ENCODE measurements at places on chromosomes 2 and 18. TPM values are rescaled to one million over a fixed set of nuclear protein-coding genes. Genes with fewer than 3 reads are reported as not detected.
A peak's percentile ranks its signal among the peaks of the same experiment; 100 is the strongest.

ATRAID gene
- total RNA-seq: 133 TPM

DNA sequence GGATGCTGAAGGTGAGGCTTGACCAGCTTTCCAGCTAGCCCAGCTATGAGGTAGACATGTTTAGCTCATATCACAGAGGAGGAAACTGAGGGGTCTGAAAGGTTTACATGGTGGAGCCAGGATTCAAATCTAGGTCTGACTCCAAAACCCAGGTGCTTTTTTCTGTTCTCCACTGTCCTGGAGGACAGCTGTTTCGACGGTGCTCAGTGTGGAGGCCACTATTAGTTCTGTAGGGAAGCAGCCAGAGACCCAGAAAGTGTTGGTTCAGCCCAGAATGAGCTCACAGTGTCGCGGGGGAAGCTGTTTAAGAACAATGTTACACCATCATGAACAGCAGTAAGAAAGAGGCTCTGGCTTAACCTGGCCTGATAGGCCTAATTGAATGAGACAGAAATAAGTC is 11.1 kb downstream of the PROC start:
- H3K27ac ChIP-seq: no peak overlapping the region
- no peak overlapping the region for H3K4me3 ChIP-seq
- no peaks in the 10 kb centered on the region for H3K4me1 ChIP-seq
- no peak for DNase-seq
- H3K27me3 ChIP-seq: no peaks in the 10 kb centered on the region

- DNase-seq: no peak
- no peaks in the 10 kb centered on the region for H3K4me1 ChIP-seq
- H3K36me3 ChIP-seq: no peaks in the 10 kb centered on the region
- no peak overlapping the region for H3K4me3 ChIP-seq
- no peak overlapping the region for H3K27ac ChIP-seq
Measured at GRCh38 chr2:150759106-150759505, 271.6 kb upstream of the RND3 start.

- H3K27me3 ChIP-seq: no peaks in the 10 kb centered on the region
- DNase-seq: no peak
- H3K4me3 ChIP-seq: no peak overlapping the region
- H3K4me1 ChIP-seq: no peaks in the 10 kb centered on the region
- no peaks in the 10 kb centered on the region for H3K36me3 ChIP-seq
Measured at GRCh38 chr2:172953970-172954852, 121.4 kb upstream of the MAP3K20 start.

DNA sequence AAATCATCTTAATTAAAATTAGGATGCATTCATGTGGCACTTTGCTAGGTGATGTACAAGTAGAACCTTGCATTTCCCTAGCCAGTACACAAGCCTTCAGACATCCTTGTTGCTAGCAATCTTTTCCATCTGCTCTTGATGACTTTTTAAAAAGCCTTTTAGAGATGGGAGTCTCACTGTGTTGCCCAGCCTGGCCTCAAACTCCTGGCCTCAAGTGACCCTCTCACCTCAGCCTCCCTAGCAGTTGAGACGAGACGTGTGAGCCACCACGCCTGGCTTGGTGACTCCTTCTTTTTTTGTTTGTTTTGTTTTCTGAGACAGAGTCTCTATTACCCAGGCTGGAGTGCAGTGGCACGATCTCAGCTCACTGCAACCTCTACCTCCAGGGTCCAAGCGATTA is 1.7 kb upstream of the CCDC88A start:
- no peaks in the 10 kb centered on the region for H3K27me3 ChIP-seq
- DNase-seq: no peak
- H3K36me3 ChIP-seq: no peaks in the 10 kb centered on the region
- H3K4me1 ChIP-seq: peaks cover 28% of the 10 kb centered on the region

GRCh38 chr2:199624958-199625357 is 167.2 kb upstream of the SATB2 start:
- no peaks in the 10 kb centered on the region for H3K27me3 ChIP-seq
- no peak overlapping the region for H3K4me3 ChIP-seq
- DNase-seq: no peak
- no peaks in the 10 kb centered on the region for H3K4me1 ChIP-seq
- no peak overlapping the region for H3K27ac ChIP-seq

- H3K36me3 ChIP-seq: no peaks in the 10 kb centered on the region
- H3K27ac ChIP-seq: no peak overlapping the region
- no peak overlapping the region for H3K4me3 ChIP-seq
- H3K27me3 ChIP-seq: no peaks in the 10 kb centered on the region
- no peak for DNase-seq
Measured at GRCh38 chr2:172345956-172346555, 81.3 kb upstream of the ITGA6 start.

CSRNP3 gene
- 6.1 TPM for total RNA-seq

GALNT3 gene
- 0.41 TPM for total RNA-seq

CCDC74B gene
- 3.9 TPM for total RNA-seq

- H3K4me3 ChIP-seq: no peak overlapping the region
- no peak overlapping the region for H3K27ac ChIP-seq
- H3K4me1 ChIP-seq: no peaks in the 10 kb centered on the region
Measured at GRCh38 chr2:136443661-136444060, 321.7 kb upstream of the THSD7B start.

GRCh38 chr2:70469435-70469834 is 84.2 kb downstream of the TGFA start:
- no peak for DNase-seq
- no peaks in the 10 kb centered on the region for H3K4me1 ChIP-seq
- no peak overlapping the region for H3K4me3 ChIP-seq
- H3K36me3 ChIP-seq: no peaks in the 10 kb centered on the region

TOGARAM2 gene
- 3.2 TPM for total RNA-seq

STAT4 gene
- 0.71 TPM for total RNA-seq

ACOXL gene
- total RNA-seq: not detected

DNA sequence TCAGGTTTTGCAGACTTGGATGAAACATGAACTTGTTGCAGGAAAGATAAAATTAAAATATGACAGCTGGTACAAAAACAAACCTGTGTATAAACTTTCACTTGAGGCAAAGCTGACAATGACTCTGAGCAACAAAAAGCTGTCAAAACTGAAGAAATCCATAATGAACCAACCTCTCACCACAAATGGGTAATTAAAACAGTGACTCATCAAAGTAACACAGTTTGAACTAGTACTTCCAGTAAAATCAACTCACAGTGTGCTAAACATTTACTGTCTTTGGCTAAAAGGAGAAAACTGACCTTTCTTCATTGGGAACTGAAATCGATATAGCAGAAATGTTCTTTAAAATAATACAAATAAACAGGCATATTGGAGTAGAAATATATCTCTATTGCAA is 209.7 kb downstream of the WDPCP start:
- no peak overlapping the region for H3K27ac ChIP-seq
- H3K27me3 ChIP-seq: no peaks in the 10 kb centered on the region
- H3K36me3 ChIP-seq: peaks cover 12% of the 10 kb centered on the region

RIT2 gene
- not detected for total RNA-seq

GRCh38 chr18:56083523-56084287 is 495.7 kb upstream of the TCF4 start:
- H3K36me3 ChIP-seq: no peaks in the 10 kb centered on the region
- DNase-seq: no peak
- H3K4me1 ChIP-seq: peaks cover 15% of the 10 kb centered on the region

- peak overlapping the region; percentile 30 for H3K27ac ChIP-seq
- no peak for DNase-seq
- no peaks in the 10 kb centered on the region for H3K36me3 ChIP-seq
- H3K4me1 ChIP-seq: peaks cover 37% of the 10 kb centered on the region
- H3K4me3 ChIP-seq: no peak overlapping the region
Measured at GRCh38 chr2:197170208-197170607, 140.4 kb downstream of the ANKRD44 start.

HOXD1 gene
- total RNA-seq: 0.41 TPM

DNA sequence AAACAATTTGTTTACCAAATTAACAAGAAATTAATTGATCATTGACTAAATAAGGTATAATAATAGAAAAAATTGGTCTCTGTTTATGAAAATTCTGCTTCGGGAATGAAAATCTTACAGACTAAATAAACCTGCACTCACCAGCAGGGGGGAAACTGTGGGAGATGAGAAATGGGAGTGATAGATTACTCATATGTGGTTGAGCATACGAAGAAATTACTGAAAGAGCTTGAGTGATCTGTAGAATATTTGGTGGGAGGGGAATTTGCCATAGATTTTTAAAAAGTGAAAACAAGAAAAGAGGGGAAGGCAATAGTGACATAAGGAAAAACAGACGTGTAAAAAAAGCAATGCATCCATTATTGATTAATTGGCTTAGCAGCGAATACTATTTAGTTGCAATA is 2.2 kb downstream of the HMSD start:
- no peaks in the 10 kb centered on the region for H3K4me1 ChIP-seq
- DNase-seq: no peak
- no peaks in the 10 kb centered on the region for H3K27me3 ChIP-seq
- H3K36me3 ChIP-seq: no peaks in the 10 kb centered on the region
- no peak overlapping the region for H3K27ac ChIP-seq

IL37 gene
- total RNA-seq: not detected

DNA sequence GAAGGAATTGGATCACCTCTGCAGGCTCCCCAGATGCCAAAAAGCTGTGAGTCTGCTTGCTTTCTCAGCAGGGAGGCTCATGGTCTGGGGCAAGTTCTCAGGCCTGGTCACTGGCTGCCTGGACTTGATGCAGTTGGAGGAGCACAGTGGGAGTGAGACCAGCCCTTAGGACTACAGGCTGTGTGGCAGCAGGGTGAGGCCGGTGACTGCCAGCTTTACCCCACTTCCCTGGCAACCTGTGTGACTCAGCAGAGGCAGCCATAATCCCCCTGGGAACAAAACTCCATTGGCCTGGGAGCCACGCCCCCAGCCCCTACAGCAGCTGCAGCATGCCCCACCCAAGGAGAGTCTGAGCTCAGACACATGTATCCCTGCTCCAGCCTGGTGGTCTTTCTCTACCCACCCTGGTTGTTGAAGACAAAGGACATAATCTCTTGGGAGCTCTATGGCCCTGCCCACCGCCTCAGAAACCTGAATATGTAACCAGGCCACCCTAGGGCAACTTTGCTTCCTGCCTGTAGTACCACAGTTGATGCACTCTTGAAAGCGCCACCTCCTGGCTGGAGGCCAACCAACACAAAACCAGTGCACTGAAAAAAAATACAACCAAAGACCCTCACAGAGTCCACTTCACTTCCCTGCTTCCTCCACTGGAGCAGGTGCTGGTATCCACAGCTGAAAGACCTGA is 106.8 kb upstream of the SPATS2L start:
- no peaks in the 10 kb centered on the region for H3K36me3 ChIP-seq
- no peak overlapping the region for H3K27ac ChIP-seq
- H3K4me3 ChIP-seq: no peak overlapping the region
- H3K4me1 ChIP-seq: no peaks in the 10 kb centered on the region
- DNase-seq: no peak

DNA sequence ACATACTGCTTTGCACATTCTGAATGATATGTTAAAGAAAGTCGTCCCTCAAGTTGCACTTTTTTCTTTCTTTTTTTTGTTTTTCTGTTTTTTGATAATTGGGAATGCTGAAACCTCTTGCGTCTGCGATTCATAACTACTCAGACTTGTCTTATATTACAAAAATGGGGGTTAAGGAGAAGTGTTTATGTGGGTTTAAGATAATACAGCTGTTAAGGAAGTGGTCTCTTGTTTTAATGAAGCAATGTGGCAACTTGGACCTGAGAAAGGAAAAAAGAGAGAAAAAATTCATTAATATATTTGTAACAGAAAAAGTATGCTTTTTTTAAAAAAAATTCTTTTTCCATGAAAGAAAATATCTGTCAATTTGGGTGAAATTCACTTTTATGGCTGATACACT is 268.5 kb upstream of the CCDC68 start:
- H3K36me3 ChIP-seq: no peaks in the 10 kb centered on the region
- H3K4me3 ChIP-seq: no peak overlapping the region
- no peaks in the 10 kb centered on the region for H3K27me3 ChIP-seq
- H3K27ac ChIP-seq: peak overlapping the region; percentile 67
- H3K4me1 ChIP-seq: peaks cover 12% of the 10 kb centered on the region

MALL gene
- total RNA-seq: 14.1 TPM

- DNase-seq: no peak
- no peak overlapping the region for H3K4me3 ChIP-seq
- H3K4me1 ChIP-seq: no peaks in the 10 kb centered on the region
- H3K27ac ChIP-seq: no peak overlapping the region
Measured at GRCh38 chr2:224077773-224078507, 38.9 kb upstream of the SERPINE2 start.

SERPINB4 gene
- not detected for total RNA-seq

DNA sequence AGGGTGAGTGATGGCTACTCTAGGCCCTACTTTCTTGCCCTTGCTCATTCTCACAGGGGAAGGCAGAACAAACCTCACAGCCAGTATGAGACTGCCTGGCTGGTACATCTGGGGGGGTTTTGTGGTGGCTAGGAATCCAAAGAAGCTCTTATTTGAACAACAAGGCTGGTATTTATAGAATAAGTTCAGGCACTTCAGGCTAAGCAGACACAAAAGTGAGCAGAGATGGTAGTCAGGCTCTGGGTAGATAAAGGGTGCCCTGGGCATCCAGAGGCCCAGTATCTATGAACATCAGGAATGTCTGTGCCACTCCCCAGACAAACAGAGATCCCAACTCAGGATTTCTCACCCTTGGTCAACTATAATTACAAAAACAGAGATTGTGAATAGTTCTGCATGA is 57.2 kb upstream of the RTN4 start:
- H3K27me3 ChIP-seq: no peaks in the 10 kb centered on the region
- no peak for DNase-seq
- peak overlapping the region; percentile 89 for H3K27ac ChIP-seq
- H3K4me3 ChIP-seq: no peak overlapping the region

LIMS4 gene
- 5.5 TPM for total RNA-seq

C1QL2 gene
- not detected for total RNA-seq

- H3K4me3 ChIP-seq: no peak overlapping the region
- no peak overlapping the region for H3K27ac ChIP-seq
- H3K4me1 ChIP-seq: no peaks in the 10 kb centered on the region
- no peak for DNase-seq
- no peaks in the 10 kb centered on the region for H3K27me3 ChIP-seq
Measured at GRCh38 chr2:140892911-140893637, 1237.7 kb downstream of the LRP1B start.

DNA sequence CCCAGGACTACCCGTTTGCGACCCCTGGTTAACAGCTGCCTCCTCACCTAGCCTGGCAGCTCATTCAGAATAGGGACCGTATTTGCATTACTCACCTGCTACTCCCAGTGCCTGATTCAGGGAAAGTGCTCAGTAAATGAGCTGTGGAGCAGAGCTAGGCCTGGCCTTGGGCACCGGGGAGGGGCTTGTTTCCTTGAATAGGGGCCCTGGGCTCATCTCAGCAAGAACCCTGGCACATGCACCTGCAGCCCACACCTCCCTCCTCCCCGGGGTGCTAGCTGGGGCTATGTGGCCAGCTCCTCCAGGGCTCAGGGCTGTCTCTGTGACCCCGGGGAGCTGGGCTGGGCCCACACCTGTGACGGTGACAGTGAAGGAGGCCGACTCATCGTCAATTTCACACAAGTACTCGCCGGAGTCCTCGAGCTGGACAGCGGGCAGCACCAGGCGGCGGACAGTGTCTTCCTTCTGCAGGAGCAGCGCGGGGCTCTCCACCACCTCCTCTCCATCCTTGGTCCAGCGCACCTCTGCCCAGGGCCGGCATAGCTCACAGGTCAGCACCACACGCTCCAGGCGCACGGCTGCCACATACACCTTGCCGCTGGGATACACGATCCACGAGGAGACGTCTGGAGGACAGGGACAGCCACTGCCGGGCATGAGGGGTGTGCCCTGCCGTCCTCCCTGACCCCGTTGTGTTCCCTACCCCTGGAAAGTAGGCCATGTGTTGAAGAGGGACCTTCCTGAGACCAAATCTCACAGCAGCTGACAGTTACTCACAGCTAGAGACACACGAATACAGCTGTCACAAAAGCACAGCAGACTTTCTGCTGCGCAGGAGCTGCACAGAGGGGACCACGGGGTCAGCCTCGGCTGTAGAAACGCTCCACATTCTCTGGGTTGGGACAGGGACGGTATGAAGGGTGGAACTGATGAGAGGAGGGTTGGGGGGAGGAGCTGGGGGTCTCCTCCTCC is 9.0 kb downstream of the OBSL1 start:
- no peak overlapping the region for H3K4me3 ChIP-seq
- no peak for DNase-seq
- no peaks in the 10 kb centered on the region for H3K27me3 ChIP-seq
- no peak overlapping the region for H3K27ac ChIP-seq
- no peaks in the 10 kb centered on the region for H3K4me1 ChIP-seq
